ENCODE measurements at places on chromosomes 6 and 20.

GRCh38 chr6:50851049-50851845, 32.6 kb downstream of the TFAP2B start:
- no peak for DNase-seq

- no peak for DNase-seq
Observed at GRCh38 chr20:36435124-36435523, 106.2 kb upstream of the MYL9 start.

GRCh38 chr20:24598346-24598745, 128.9 kb downstream of the SYNDIG1 start:
- no peak for DNase-seq

- DNase-seq, result no peak
Observed at GRCh38 chr6:14401246-14401645, 283.7 kb downstream of the CD83 start.

DNA sequence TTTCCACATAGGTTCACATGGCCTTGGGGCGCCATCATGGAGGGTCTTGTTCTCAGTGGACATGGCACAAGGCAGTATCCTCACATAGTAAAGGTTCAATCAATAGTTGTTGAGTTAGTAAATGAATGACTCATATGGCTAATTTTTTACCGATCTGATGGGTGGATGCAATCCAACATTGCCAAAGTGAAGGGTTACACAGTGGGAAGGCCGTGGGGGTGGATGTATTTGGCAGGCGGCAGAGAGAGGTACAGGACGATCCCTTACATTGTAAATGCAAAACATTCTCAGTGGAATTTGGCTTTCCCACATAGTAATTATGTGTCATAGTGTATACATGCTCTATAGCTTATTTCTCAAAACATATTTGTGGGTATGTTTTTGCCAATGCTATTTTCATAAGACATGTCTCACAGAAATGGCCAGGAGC, 21.0 kb upstream of the PDE7B start:
- DNase-seq, result no peak

GRCh38 chr20:35267092-35267491, 10.8 kb downstream of the MMP24OS start:
- no peak for DNase-seq

DNA sequence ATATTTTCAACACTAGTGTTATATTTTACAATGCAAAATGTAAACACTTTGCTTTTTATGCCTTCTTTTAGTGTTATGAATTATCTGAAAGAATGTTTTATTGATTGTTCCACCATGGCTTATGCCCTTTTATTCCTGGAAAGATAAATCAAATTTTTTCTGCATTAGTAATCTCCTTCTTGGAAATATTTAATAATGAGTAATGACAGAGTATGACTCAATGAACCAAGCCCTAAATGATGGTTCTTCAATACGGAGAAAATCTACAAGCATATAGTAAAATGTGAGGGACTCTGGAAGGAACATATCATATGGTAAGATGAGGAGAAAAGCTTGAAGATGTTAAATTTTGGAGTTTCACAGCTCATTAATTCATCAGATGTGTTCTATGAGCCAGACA, 929.6 kb downstream of the C6orf118 start:
- DNase-seq, result no peak

DNA sequence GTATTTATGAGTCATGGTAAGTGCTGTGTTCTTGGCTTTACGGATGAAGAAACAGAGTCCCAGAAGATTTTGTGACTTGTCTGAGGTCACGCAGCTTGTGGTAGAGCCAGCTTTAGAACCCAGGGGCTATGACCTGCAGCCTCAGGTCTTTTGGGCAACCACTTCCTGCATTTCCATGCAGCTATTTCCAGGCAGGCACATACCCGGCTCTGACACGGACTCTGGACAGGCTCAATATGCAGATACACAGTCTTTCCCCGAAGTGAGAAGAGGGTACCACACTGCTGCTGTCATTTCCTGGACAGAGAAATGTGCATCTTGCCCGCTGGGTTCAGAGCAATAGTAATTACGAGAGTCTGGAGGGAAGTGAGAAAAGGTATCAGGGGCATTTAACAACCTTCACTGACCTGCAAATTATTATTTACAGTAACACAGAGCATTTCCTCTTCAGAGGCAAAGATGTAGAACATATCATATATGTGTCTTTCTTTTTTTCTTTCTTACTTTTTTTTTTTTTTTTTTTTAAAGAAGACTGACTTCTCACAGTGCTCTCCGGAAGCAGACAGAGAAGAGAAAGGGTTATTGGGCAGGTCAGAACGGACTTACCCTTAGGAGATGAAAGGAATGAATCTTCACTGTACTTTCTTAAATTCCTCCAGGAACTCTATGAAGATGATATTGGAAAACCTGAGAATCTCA, 185.1 kb downstream of the CLIC5 start:
- DNase-seq, result no peak

DNA sequence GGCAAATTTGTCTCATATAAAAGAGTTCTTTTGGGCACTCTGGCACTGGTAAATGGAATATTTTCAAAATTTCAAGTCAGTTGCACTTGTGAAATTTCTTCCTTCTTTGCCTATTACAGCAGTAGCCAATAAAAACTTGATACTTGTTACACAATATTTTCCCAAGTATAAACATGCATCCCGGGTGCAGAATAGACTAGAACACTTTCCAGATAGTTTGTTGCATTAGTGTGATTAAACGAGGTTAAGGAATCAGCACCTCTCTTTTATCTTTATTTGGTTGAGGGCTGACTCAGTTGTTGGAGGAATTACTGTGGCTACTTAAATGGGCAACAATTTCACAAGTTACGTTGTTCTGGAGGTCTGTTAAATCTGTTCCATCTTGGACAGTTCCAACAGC, 467.5 kb downstream of the CDKAL1 start:
- DNase-seq, result no peak

DNA sequence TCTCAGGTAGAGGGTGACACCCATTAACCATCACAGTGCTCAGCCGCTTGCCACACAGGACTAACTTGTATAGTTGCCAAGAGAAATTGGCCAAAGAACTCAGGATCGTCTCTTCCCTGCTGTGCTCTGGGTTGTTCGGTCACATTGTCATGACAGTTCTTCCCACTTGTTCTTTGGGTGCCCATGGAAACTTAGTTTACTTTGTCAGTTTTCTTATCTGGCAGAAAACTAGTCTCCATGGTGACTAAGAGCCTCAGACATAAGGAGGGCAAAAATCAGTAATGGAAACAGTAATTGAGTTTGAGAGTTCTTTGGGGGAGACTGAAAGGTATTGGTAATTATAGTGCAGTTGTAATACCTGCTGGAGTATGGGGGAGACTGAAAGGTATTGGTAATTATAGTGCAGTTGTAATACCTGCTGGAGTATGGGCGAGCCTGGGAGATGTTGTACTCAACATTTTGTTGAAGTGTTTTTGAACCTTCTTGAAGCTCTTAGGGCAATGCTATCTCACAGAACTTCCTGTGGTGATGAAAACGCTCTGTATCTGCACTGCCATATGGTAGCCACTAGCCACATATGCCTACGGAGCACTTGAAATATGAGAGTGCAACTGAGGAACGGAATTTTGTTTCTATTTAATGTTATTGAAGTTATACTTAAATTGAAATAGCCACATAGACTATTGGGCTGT, 95.2 kb upstream of the HDGFL1 start:
- no peak for DNase-seq

GRCh38 chr6:128024046-128024445, 123.2 kb upstream of the THEMIS start:
- no peak for DNase-seq

GRCh38 chr6:87755708-87756671, 54.0 kb upstream of the AKIRIN2 start:
- no peak for DNase-seq

DNA sequence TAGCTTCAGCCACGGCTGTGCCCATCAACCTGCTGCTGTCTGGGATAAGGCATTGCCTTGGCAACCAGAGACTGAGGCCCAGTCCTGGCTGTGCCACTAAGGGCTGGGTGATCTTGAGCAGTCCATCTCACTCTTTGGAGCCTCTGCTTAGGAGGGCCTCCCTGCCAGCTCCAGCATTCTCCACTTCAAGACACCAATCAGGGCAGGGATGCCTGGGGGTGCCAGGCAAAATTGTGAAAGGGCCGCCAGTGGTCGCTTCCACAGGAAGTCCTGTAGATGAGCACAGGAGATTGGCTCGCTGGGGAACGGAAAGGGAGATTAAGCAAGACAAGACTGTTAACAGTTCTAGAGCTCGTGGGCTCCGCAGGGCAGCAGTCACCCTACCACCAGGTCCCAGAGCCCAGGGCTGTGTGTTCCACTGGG, at the start of gene RAB44:
RAB44 (plus strand) TSS at position 346 of the 423 bp plus-strand sequence. CDS start 6,410 bp downstream, outside the sequence.
- no peak for DNase-seq

DNA sequence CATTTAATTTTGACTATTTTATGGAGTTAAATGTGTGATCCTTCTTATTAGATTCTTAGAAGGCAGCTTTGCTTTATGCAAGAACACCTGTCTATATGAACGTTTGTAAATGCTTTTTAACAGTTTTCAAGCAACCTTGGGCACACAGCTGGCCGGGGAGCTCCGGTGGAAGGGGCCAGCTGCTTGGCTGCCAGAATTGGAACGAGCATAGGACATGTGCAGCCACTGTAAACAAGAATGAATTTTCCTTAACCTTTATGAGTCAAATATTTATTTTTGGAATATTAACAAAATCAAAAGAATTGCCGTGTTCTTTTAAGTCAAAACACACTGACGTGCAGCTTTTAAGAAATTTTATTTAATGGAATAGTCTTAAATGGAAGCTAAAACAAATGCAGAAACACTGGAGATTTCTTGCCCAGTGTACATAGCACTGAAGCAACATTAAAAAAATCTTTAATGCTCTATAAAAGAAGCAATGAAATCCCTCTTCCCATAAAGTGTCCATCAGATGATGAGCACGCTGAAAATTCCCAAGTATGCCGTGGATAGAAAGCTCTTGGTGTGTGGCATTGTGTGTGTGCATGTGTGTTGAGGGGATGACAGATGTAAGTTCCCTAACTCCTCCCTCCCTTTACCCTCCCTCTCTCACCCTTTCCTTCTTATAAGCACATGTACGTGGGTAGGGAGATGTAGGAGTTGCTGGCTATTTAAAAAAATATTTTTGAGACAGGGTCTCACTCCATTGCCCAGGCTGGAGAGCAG, 208.9 kb upstream of the EXOC2 start:
- DNase-seq, result no peak

- DNase-seq, result no peak
Observed at GRCh38 chr6:169962604-169963469, 211.4 kb downstream of the ERMARD start.

Data from COR-L47 (cell line).